PC-9 (cell line): ENCODE measurements at places on chromosomes 2 and 18. TPM values are rescaled to one million over a fixed set of nuclear protein-coding genes. Genes with fewer than 3 reads are reported as not detected.

- no peaks in the 10 kb centered on the region for H3K36me3 ChIP-seq
- no peak overlapping the region for H3K4me3 ChIP-seq
- no peak for DNase-seq
- no peaks in the 10 kb centered on the region for H3K4me1 ChIP-seq
- peaks cover 75% of the 10 kb centered on the region; the same call in 1 of the 2 replicates for H3K27me3 ChIP-seq
These were observed 19.4 kb downstream of the ACKR3 start for GRCh38 chr2:236588932-236589592.

ZSWIM2 gene
- total RNA-seq, result not detected in 2 replicates

KLHL29 gene
- total RNA-seq, result 3.1 and 3.4 TPM in 2 replicates

- no peak overlapping the region for H3K4me3 ChIP-seq
- no peak overlapping the region for H3K27ac ChIP-seq
- no peaks in the 10 kb centered on the region for H3K4me1 ChIP-seq
- no peaks in the 10 kb centered on the region; the same call in 1 of the 2 replicates for H3K27me3 ChIP-seq
- DNase-seq, result no peak
These were observed 20.0 kb upstream of the PTPN2 start for GRCh38 chr18:12904012-12904516.

ALLC gene
- total RNA-seq, result not detected in 2 replicates

COL3A1 gene
- total RNA-seq, result not detected in 2 replicates

DNA sequence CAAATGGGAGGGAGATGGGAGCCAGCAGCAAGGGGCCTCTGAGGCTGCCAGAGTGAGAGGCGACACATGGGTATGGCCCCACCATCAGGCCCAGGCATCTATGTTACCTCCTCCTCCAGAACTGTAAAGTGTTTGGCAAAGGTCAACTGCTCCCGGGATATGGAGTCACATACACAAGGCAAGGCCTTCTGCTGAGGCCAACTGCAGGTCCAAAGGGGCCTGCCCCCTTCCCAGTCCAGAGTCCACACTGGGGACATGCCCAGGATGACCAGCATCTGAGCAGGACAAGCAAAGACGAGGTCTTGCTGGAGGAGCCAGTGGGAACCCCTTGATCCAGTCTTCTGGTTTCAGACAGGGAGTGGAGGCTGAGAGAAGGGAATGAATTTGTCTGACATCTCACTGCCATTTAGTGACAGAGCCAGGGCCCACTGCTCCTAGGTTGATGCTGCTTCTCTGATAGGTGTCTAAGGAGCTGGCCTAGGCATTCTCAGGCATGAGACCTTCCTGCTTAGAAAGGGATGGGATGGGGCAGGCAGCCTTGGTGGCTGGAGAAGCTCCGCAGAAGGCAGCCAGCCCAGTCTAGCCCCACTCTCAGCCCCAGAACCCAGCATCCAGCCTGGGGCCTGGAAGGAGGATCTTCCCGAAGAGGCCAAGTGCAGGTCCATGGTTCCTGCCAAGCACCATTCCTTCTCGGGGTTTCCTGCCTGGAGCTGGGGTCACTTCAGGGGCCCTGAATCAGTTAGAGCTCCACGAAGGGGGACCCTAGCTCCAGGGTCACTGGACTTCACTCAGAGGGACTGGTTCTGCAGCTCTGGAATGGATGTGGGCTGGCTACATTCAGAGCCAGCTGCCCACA is 26.4 kb downstream of the EMX1 start:
- no peak overlapping the region for H3K27ac ChIP-seq
- no peaks in the 10 kb centered on the region for H3K4me1 ChIP-seq
- DNase-seq, result no peak
- H3K36me3 ChIP-seq, result no peaks in the 10 kb centered on the region

GRCh38 chr2:34806396-34806795 is 1207.3 kb upstream of the FAM98A start:
- no peak for DNase-seq
- peaks cover 52% of the 10 kb centered on the region for H3K27me3 ChIP-seq
- no peaks in the 10 kb centered on the region for H3K4me1 ChIP-seq
- no peak overlapping the region for H3K4me3 ChIP-seq
- H3K36me3 ChIP-seq, result no peaks in the 10 kb centered on the region

DNA sequence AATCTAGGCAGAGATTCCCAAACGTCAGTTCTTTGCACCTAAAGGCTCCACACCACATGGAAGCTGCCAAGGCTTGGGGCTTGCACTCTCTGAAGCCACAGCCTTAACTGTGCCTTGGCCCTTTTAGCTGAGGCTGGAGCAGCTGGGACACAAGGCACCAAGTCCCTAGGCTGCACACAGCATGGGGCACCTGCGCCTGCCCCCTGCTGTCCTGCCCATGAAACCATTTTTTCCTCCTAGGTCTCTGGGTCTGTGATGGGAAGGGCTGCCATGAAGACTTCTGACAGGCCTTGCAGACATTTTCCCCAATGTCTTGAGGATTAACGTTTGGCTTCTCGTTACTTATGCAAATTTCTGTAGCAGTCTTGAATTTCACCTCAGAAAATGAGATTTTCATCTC is 241.5 kb downstream of the OSR1 start:
- DNase-seq, result no peak
- no peak overlapping the region for H3K27ac ChIP-seq
- H3K27me3 ChIP-seq, result no peaks in the 10 kb centered on the region
- H3K4me3 ChIP-seq, result no peak overlapping the region
- no peaks in the 10 kb centered on the region for H3K36me3 ChIP-seq

DNA sequence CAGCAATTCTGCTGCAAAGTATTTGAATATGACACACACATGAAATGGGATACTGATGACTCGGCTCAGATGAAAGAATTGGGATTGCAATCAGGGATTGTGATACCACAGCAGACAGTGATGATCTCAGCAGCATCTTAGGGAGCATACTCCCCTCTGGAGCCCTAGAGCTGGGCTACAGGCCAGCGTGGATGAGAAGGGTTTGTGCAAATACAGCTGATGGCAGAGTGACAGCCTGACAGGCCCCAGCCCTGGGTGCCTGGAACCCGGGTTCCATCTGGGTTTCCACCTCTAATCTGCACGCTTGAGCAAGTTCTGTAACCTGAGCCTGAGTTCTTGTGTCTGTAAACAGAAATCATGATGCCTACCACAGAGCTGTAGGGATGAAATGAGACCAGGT is 418.0 kb downstream of the LRATD1 start:
- H3K4me3 ChIP-seq, result no peak overlapping the region
- no peaks in the 10 kb centered on the region for H3K4me1 ChIP-seq
- H3K27ac ChIP-seq, result no peak overlapping the region
- no peaks in the 10 kb centered on the region for H3K36me3 ChIP-seq

GRCh38 chr18:78966793-78967106 is 12.9 kb upstream of the SALL3 start:
- H3K27me3 ChIP-seq, result peaks cover 62% of the 10 kb centered on the region
- no peaks in the 10 kb centered on the region for H3K4me1 ChIP-seq
- H3K36me3 ChIP-seq, result no peaks in the 10 kb centered on the region
- H3K27ac ChIP-seq, result no peak overlapping the region

TXNDC9 gene
- total RNA-seq, result 35.8 and 38.6 TPM in 2 replicates

CD302 gene
- 1.5 and 2.6 TPM in 2 replicates for total RNA-seq

DNA sequence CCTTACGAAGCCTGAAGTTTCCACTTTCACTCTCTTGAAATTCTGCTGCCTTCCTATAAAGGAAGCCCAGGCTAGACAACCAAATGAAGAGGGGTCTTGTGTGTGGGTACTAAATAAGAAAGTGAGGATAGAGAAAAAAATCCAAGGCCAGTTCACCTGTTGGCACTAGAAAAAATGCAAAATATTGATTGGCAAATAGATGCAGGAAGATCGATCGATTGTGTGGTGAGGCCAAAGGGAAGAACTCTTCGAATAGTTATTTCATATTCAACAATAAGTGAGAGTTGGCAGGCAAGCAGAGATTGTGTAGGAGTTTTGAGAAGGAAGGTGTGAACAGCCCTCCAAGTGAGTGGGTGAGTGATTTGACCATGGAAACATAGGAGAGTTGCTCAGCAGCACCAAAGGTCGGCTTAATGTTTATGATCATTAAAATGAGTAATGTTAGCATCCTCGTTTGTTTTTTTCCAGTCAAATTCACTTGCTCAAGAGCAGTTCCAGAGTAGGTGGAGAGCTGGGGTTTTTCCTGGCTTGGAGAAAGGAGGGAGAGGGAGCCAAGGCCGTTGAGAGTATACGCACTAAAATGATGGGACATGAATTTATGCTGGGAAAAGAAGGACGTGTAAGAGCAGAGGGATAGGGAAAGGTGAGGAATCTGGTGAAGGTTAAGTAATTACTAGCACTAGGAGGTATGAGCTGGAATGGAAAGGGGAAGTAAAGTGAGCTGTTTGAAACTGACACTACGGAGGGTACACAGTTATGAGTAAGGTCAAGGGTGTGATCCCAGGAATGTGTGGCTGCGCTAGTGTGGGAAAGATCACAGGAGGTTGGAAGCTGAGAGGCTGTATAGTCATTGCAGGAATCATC is 1.1 kb upstream of the NAPG start:
- peak overlapping the region; percentile 98; the same call in 1 of the 2 replicates for H3K4me3 ChIP-seq
- DNase-seq, result peak; percentile 23
- H3K4me1 ChIP-seq, result peaks cover 20% of the 10 kb centered on the region
- no peaks in the 10 kb centered on the region for H3K27me3 ChIP-seq

GRCh38 chr2:162057426-162057825 is 16.6 kb downstream of the DPP4 start:
- H3K4me3 ChIP-seq, result no peak overlapping the region
- H3K27me3 ChIP-seq, result no peaks in the 10 kb centered on the region
- H3K27ac ChIP-seq, result no peak overlapping the region

DNA sequence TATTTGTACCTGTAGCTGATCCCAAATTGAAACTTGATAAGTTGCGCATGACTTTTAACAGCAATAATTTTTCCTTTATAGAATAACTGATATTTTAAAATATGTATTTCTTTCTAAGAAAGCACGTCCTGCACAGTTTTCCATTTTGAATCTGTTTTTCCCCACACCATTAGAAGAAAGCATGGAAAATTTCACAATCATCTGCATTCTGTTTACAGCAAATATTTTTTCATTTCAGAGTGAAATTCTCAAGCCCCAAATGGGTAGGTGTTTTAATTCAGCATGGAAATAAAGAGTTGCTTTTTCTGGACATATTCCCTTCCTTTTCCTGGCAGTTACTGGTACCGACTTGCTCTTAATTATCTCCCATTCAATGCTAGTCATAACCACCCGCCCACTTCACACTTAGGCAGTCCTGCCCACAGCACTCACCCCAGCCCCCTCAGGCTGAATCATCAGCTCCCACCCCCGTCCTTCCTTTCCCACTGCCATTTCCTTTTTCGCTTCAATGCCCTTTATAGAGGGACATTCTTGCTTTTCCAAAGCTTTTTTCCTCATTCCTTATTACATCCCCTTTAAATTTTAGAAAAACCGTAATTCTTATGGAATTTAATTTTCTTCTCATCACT is 89.2 kb upstream of the GLS start:
- no peaks in the 10 kb centered on the region for H3K36me3 ChIP-seq
- H3K4me1 ChIP-seq, result peaks cover 31% of the 10 kb centered on the region
- H3K27ac ChIP-seq, result peak overlapping the region; percentile 77
- no peak overlapping the region; the same call in 1 of the 2 replicates for H3K4me3 ChIP-seq
- H3K27me3 ChIP-seq, result no peaks in the 10 kb centered on the region

GRCh38 chr2:45789317-45789716 is 137.8 kb downstream of the PRKCE start:
- no peak overlapping the region for H3K27ac ChIP-seq
- H3K27me3 ChIP-seq, result no peaks in the 10 kb centered on the region
- no peak for DNase-seq

VWA3B gene
- not detected in 2 replicates for total RNA-seq

DNA sequence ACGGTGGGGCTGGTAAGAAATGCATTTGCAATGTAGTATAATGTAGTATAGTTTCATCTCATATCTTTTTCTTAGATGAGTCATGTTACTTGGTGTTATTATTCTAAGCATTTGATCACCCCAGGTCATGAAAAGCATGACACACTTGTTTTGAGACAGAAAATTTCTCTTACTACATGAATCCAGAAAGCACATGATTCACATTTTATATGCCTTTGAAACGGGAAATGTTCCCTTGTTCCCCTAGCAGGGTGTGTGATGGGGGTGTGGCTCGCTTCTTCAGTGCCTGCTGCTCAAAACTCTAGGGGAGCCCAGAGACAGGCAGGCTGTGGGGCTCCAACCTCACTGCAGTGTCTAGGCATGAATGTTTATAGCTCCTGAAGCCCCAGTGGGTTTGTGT is 116.0 kb upstream of the RAB27B start:
- H3K4me3 ChIP-seq, result no peak overlapping the region
- DNase-seq, result no peak
- H3K27me3 ChIP-seq, result no peaks in the 10 kb centered on the region
- H3K27ac ChIP-seq, result peak overlapping the region; percentile 45

RPS27A gene
- 1,269 and 1,616 TPM in 2 replicates for total RNA-seq

DNA sequence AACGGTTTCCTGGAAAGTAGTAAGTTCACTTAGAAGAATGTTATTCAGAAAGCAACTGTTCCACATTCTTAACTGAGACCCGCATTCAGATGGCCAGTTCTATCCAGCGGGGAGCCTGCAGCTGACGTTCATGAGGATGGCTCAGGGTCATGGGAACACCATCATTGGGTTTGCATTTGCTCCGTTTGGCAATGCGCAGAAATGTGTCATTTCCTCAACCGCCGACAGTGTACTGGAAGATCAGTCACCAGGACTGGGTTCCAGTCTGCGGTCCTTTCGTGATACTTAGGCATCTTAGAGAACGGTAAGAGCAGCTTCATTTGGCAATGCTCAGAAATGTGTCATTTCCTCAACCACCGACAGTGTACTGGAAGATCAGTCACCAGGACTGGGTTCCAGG is 104.0 kb downstream of the DNER start:
- peaks cover 13% of the 10 kb centered on the region; the same call in 1 of the 2 replicates for H3K4me1 ChIP-seq
- DNase-seq, result no peak
- no peak overlapping the region; the same call in 1 of the 2 replicates for H3K27ac ChIP-seq
- no peaks in the 10 kb centered on the region for H3K36me3 ChIP-seq
- H3K4me3 ChIP-seq, result no peak overlapping the region
- H3K27me3 ChIP-seq, result no peaks in the 10 kb centered on the region

GRCh38 chr18:79789901-79790890 is 7.5 kb upstream of the KCNG2 start:
- H3K4me3 ChIP-seq, result no peak overlapping the region
- H3K4me1 ChIP-seq, result peaks cover 17% of the 10 kb centered on the region
- DNase-seq, result no peak
- H3K36me3 ChIP-seq, result no peaks in the 10 kb centered on the region

GRCh38 chr2:8453904-8454302 is 228.0 kb upstream of the ID2 start:
- H3K27ac ChIP-seq, result no peak overlapping the region
- H3K4me3 ChIP-seq, result no peak overlapping the region
- DNase-seq, result no peak
- no peaks in the 10 kb centered on the region for H3K4me1 ChIP-seq

ASPRV1 gene
- 0.30 and 0.48 TPM in 2 replicates for total RNA-seq

CNGA3 gene
- not detected in 2 replicates for total RNA-seq

TMEM163 gene
- total RNA-seq, result 1.4 and 2.4 TPM in 2 replicates

GRCh38 chr2:208062113-208062512 is 36.8 kb upstream of the PLEKHM3 start:
- H3K4me3 ChIP-seq, result no peak overlapping the region
- DNase-seq, result peak; percentile 35
- peaks cover 8% of the 10 kb centered on the region for H3K4me1 ChIP-seq
- H3K27ac ChIP-seq, result no peak overlapping the region
- H3K36me3 ChIP-seq, result no peaks in the 10 kb centered on the region
